ENCODE measurements at places on chromosomes 16 and 17.

DNA sequence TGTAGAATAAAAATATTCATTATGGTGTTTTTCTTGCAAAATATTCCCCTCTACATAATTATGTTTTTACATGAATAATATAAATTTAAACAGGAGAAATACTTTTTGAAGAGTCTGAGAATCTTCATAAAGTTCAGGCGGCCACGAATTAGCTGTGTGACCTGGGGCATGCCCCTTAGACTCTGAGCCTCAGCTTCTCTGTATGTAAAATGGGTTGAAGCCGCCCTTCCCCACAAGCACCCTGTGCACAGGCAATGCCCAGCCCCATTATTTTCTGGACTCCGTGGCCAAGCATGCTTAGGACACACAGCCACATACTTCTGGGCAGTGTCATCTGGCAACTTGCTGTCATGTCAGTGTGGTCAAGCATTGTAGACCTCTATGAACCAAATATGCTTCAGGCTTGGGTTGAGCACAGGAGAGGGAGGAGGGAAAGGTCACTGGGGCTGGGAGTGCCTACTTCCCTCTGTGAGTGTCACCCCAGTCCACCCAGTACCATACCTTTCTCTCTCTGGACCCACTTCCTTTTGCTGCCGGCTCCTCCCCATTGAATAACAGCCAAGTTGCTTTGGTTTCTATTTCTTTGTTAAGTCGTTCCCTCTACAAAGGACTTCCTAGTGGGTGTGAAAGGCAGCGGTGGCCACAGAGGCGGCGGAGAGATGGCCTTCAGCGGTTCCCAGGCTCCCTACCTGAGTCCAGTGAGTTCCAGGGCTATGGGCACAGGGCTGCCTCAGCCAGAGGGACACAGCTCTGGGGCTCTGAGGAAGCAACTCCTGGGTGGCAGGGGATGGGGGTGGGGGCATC is at the start of gene LGALS9:
Gene LGALS9, plus strand, starts transcription at position 582 of the 804 bp plus-strand sequence. Its CDS starts 78 bp downstream, at position 660.
- no peak for DNase-seq

DNA sequence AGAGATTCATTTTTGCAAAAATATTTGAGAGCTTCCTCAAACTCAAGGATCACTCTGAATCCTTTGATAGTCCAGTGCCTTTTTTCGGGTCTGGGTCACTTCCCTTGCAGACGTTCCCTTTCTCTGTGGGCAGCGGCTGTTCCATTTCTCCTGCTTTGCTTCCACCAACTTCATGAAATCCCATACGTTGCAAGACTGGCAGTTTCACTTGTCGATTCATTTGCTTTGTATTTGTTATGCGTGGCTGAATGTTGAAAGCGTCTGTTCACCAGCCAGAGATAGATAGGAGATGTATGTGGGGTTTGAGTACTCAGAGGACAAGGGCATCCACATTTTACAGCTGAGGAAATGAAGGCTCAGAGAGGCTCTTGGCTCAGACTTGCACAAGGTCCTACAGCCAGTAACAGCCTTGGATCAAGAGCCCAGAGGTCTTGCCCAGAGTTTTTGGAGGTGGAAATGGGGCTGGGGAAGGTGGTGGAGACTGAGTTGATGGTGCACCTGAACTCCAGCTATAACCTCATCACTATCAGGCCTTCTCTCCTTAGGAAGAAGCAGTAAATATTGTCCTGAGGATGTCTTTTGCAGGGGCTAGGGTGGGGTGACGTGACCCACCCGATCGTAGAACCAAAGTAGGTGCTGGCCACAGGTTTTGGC is 1.3 kb upstream of the CCDC102A start:
- DNase-seq: no peak

- DNase-seq: no peak
Measured at GRCh38 chr16:84614968-84615813, 2.7 kb downstream of the COTL1 start.

DNA sequence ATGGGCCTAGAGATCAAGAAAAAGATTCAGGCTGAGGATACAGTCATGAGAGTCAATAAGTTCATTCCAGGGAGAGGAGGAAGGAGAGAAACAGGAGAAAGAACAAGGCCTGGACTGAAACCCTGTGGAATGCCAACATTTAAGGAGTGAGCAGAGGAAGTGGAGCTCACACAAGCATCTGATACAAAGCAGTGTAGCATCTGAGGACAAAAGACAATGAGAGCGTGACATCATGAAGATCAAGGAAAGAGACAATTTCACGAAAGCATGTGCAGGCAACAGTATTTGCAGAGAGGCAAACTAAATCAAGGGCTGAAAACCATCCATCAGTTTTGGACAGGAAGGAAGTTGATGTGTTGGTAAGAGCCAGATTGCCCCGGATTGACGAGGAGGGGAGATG is 25.3 kb upstream of the SCNN1B start:
- no peak for DNase-seq

- DNase-seq: no peak
Measured at GRCh38 chr16:65244787-65245186, 122.9 kb upstream of the CDH11 start.

DNA sequence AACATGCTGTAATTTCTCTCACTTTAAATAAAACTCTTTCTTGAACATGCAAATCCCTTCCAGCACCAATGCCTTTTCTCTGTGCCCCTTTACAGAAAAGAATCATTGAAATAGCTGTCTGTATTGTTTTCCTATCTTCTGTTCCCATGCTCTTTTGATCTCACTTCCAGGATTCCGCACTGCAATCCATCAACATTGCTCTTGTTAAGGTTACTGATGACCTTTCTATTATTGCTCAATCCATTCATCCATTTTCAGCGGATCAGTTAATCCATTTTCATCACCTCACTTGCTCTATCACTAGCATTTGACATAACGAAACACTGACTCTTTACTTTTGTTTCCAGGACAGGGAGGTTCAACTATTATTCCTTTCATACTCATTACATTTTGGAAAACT is 130.5 kb downstream of the ABCA8 start:
- no peak for DNase-seq

- no peak for DNase-seq
Measured at GRCh38 chr16:72210555-72210954, 38.6 kb upstream of the PMFBP1 start.

GRCh38 chr17:17564896-17565295 is 26.6 kb downstream of the PEMT start:
- DNase-seq: no peak

DNA sequence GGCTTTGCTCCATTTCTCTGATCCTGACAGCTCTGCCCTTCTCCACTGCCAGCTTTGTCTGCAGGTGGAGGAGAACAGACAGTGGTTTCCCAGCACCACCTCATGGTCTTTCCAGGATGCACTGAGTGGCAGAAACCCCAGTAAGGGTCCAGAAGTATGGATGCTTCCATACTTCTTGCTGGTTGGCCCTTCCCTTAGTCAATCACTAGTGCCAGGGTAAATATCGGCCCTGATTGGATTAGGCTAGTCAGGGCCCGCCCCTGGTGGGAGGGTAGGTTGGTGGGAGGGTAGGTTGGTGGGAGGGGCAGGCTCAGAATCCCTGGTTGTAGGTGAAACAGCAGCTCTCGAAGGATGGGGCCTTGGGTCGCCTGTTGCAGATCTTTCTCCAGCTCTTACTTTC is 10.2 kb downstream of the RNF213 start:
- no peak for DNase-seq

GRCh38 chr16:53541326-53541725 is 38.3 kb upstream of the AKTIP start:
- no peak for DNase-seq

- no peak for DNase-seq
Measured at GRCh38 chr16:65524997-65525396, 403.1 kb upstream of the CDH11 start.

GRCh38 chr16:56985962-56986360 is 3.4 kb upstream of the NLRC5 start:
- DNase-seq: no peak

- DNase-seq: no peak
Measured at GRCh38 chr17:15236281-15237105, 28.6 kb downstream of the PMP22 start.

- no peak for DNase-seq
Measured at GRCh38 chr16:68384288-68385161, 63.8 kb downstream of the SMPD3 start.

- no peak for DNase-seq
Measured at GRCh38 chr17:47224966-47225365, 15.8 kb downstream of the MYL4 start.

GRCh38 chr16:59535298-59535697 is 801.2 kb upstream of the GOT2 start:
- DNase-seq: no peak

- no peak for DNase-seq
Measured at GRCh38 chr17:73603971-73604370, 40.3 kb downstream of the SDK2 start.

DNA sequence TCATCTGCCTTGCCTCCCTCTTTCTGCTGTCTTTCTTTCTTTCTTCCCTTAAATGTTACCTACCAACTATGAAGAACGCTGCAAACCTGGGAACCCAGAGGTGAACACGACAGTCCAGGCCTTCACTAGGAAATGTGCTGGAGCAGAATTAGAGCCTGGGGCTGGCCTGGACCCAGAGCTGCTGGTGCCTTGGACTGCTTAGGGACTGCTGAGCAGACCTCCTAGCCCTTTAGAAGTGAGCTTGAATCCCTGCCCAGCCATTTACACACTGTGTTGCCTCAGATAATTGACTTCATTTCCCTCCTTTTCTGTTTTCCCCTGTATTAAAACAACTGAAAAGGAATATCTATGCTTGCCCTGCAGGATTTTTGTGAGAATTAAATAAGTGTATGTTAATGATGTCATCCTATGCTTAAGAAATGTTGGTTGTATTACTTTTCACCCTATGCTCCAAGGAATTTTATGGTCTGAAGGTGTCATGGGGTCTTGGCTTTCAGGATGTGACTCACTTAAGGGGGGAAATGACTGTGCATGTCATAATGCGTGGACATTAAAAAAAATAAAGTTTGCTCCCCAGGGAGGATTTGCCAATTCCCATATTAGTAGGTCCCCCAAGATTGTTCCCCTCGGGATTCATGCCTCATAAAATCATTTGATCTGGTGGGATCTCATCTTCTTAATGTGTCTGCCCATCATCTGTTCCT is 11.5 kb downstream of the CDH13 start:
- DNase-seq: no peak
